ENCODE measurements at places on chromosomes 5 and 9.

- DNase-seq, result peak; percentile 36
These were observed 104.6 kb upstream of the FAM174A start for GRCh38 chr5:100430268-100431195.

GRCh38 chr9:81237565-81238231 is 451.6 kb downstream of the TLE1 start:
- DNase-seq, result no peak

- no peak for DNase-seq
These were observed 224.6 kb upstream of the ARRDC3 start for GRCh38 chr5:91607675-91608074.

GRCh38 chr9:116088396-116088795 is 65.2 kb upstream of the PAPPA start:
- DNase-seq, result no peak

- DNase-seq, result no peak
These were observed 36.7 kb downstream of the ARHGAP26 start for GRCh38 chr5:142806841-142807267.

DNA sequence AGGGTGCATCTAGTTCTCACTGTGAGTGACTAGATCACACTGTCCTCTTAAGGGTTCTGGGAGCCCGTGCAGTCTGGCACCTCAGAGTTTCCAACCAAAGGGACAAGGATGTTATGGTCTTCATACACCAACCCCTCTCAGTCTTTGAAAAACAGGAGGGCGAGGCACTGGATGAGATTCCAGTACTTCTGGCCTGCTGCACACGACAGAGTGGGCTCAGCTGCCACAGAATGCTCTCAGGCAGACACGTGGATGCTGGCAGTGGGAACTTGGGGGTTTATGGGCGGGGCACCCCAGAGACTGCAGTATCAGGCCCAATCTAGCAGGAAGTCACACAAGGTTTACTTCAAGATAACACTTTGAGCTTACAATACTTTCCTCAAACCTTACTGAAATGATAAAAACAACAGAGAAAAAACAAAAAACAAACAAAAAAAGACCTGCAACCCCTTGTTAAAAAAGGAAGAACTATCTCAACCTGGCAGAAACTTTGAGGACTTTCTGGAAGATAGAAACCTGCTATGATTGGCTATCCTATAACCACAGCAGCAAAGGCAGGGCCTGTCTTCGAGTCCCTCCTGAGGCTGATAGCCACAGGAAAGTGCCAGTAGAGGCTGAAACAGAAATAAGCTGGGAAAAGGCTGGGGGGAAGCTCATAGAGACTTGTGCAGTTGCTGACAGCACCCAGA is 28.3 kb upstream of the TGFBR1 start:
- no peak for DNase-seq

GRCh38 chr9:7721291-7721690 is 78.3 kb downstream of the DMAC1 start:
- DNase-seq, result no peak
